A549 treated with RU486 at 1 μM for 4 hours (cell line): ENCODE measurements at places on chromosomes 5 and 9. TPM values are rescaled to one million over a fixed set of nuclear protein-coding genes. Genes with fewer than 3 reads are reported as not detected.

Gene CLIC3
- total RNA-seq = 2.0 to 3.7 TPM (median 3.4 TPM) in 5 replicates

Gene LRRC19
- not detected in 5 replicates for total RNA-seq

Gene GLRX
- 51.0 to 92.9 TPM (median 64.6 TPM) in 5 replicates for total RNA-seq

Gene SCAMP1
- 13.7 to 30.2 TPM (median 27.3 TPM) in 5 replicates for total RNA-seq

Gene LCN12
- 0.61 to 1.6 TPM (median 0.86 TPM) in 5 replicates for total RNA-seq

Gene SV2C
- 0.02 TPM in 1 of 5 replicates, not detected in the others for total RNA-seq

Gene PCDHGA7
- 0.67 to 1.1 TPM (median 0.88 TPM) in 5 replicates for total RNA-seq

Gene OBP2A
- total RNA-seq = not detected in 5 replicates

Gene TPPP
- total RNA-seq = 4.2 to 5.8 TPM (median 5.6 TPM) in 5 replicates

Gene TMEM215
- total RNA-seq = not detected in 5 replicates

Gene AMBP
- total RNA-seq = 5.9 to 8.9 TPM (median 7.7 TPM) in 5 replicates

Gene RMRP
- 8.3 to 13.4 TPM (median 12.5 TPM) in 3 of 5 replicates, not detected in the others for total RNA-seq

Gene LECT2
- not detected in 5 replicates for total RNA-seq

Gene TNFSF8
- total RNA-seq = 0.22 TPM in 1 of 5 replicates, not detected in the others

Gene CDKN2A
- total RNA-seq = not detected in 5 replicates

Gene ISL1
- total RNA-seq = not detected in 5 replicates
